CD4-positive, alpha-beta T cell treated with Interleukin-6 at 100 ng/mL for 8 hours (primary cell): ENCODE measurements at places on chromosomes 2 and 18.

- no peak for DNase-seq
Observed at GRCh38 chr2:40418614-40419363, 33.1 kb downstream of the SLC8A1 start.

DNA sequence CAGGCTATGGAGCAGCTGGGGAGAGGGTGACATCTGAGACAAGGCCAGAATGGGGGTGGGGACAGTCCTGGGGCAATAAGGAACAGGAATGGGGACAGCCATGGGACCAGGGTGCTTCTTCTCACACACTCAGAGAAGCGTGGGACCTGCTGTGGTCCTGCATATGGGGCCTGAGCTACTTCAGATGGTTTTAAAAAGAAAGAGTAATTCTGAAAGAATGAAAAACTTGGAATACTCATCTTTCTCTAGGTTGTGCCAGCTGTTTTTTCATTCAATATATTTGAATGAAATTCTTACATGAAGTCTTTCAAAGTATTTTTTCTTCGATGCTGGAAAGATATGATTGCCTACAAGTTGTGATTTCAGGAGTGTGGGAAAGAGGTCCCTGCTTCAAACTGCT, 227.5 kb upstream of the APCDD1 start:
- DNase-seq = no peak

- DNase-seq = no peak
Observed at GRCh38 chr2:46695283-46695682, 215.9 kb downstream of the TMEM247 start.

DNA sequence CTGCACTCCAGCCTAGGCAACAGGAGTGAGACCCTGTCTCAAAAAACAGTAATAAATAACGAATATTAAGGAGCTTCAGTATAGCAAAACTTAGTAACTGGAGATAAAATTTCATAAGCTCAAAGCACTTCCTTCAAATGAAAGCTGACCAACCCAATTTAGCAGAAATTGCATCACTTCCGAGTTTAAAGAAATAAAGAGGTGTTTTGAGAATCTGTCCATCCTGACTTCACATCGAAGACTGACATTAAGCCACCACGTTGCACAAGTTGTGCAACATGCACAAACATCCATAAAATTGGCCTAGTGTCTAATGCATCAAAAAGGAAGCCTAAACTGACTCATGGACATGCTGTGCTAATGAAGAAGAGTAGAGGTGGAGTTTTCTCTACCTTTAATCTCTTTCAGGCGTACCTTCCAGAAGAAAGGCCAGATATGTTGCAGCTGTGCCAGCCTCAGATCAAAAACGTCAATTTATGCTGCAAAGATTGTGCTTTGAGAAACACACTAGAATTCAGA, 7.7 kb upstream of the DSG3 start:
- no peak for DNase-seq

DNA sequence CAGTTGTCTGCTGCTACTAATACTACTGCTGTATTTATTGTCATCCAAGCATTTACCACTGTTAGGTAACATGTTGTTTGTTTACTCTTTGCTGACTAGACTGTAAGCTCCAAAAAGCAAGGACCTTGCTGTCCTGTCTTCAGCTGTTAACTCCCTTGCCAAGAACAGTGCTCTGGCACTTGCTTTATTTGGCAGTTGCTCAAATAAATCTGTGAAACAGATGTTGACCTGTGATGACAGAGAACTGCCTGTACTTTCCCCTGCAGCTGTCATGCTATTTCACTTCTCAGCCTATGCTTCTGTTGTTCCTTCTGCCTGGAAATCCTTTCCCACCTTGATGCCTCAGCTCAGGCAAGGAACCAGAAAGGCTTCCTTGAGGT, 181.2 kb downstream of the ATAD2B start:
- DNase-seq = no peak

DNA sequence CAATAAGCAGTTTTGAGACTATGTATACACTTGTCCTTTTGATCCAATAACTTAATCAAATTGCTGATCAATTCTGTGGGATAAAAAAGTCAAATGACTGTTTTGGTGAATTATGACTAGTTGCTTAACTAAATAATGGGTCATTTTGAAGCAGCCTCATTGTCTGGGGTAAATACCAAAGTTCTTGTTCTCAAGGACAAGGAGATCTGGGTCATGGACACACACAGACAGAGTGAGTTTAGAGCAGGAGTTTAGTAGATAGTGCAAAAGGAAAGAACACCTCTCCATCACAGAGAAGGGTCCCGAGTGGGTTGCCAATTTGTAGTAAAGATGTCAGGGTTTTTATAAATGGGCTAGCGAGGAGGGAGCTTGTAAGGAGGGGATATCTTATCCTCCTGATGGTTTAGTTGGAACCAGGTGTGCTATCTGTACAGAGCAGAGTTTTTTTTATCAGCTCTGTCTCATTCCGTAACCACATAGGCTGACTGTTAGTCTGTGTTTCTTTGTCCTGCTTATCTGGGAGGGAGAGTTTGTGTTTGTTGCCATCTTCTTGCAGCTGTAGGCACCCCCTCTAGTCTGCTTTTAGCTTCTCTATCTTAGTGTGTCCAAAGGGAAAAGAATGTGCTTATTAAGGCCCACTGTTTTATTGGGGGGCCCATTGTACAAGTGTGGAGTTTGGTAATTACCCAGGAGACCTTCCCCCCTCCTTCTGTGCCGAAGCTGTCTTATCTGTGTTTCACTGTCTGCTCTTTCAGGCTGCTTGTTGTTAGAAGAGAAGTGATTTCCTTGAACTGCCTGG, 48.7 kb upstream of the C1GALT1C1L start:
- no peak for DNase-seq

DNA sequence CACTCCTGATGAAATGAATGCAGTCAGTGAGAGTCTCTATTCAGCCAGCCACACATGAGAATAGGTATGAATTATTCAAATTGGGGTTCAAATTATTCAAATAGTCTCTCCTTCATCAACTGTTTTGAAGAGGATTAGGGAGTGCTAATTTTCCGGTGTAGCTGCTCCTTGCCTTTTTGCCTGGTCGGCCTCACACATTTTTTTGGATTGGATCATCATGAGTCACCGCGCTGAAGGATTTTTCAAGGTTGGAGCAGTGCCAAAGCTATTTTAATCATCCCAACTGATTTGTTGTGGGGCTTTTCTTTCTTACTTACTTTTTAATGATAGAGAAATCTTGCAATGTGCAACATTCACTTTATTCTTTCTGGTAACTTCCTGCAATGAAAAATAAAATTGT, 2.4 kb upstream of the DTNA start:
- no peak for DNase-seq

- DNase-seq = no peak
Observed at GRCh38 chr2:115414466-115414865, 972.0 kb downstream of the DPP10 start.

DNA sequence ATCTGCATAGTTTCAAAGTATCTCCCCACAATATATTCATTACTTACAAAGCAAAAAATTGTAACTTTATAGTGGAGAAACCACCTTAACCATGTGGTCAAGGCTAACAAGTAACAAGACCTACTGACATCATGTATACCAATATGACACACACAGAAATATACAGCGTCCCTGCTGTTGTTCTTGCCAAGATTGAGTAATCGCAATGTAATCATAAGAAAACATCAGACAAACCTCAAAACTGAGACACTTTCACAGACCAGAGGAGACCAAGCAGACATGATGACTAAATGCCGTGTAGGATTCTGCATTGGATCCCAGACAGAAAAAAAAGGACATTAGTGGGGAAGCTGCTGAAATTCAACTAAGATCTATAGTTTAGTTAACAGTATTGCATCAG, 123.0 kb downstream of the ACAA2 start:
- no peak for DNase-seq

GRCh38 chr2:50535971-50536759, 495.8 kb downstream of the NRXN1 start:
- DNase-seq = no peak

GRCh38 chr2:173884025-173884802, 81.0 kb downstream of the SP3 start:
- peak; percentile 37 for DNase-seq

GRCh38 chr18:26460449-26461091, 87.8 kb downstream of the KCTD1 start:
- DNase-seq = no peak
